ENCODE measurements at places on chromosomes 3 and 15. TPM values are rescaled to one million over a fixed set of nuclear protein-coding genes. Genes with fewer than 3 reads are reported as not detected.
A peak's percentile ranks its signal among the peaks of the same experiment; 100 is the strongest.

DNA sequence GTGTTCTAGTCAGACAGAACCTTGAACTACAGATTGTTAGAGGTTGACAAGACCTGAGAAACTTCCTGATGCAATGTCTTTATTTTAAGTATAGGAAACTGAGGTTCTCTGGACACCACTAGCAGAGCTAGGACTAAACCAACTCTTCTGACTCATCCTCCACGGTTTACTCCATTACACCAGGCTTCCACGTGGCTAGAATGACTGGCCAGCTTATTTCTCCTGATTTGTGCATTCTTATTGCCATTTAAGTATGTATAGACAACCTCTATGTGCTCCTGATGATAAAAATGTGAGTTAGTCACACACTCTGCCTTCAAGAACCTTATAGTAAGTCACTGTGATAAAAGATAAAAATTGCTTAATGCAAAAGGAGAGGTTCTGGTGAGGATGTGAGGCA lies 182.7 kb downstream of the MEX3B start:
- H3K4me1 ChIP-seq, result no peaks in the 10 kb centered on the region
- no peak overlapping the region for H3K4me3 ChIP-seq
- H3K27me3 ChIP-seq, result no peaks in the 10 kb centered on the region
- no peaks in the 10 kb centered on the region for H3K36me3 ChIP-seq

DNA sequence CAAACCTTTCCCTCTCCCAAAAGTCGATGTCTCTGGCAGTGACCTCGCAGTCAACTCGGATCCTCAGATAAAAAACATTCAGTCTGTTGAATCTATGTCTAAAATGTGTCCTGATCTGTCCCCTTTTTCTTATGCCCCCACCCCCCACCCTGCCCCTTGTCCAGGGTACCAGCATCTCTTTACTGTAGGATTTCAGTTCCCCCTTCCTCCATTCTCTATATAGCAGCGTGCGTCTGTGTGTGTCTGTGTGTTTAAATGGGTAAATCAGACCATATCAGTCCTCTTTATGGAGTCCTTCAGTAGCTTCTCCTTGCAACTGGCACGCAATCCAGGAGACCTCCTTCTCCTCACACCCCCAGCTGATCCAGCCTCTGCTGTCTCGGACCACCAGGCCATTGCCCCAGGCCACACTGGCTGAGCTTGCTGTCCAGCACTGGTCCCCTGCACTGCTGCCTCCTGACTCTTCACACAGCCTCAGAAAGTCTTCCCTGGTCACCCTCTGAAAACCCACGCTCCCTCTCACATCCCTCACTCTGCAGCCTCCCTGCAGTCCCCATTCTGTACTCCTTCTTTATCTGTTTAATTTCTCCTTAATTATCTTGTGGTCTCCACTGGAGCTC lies 1.5 kb downstream of the LRRK1 start:
- no peak overlapping the region for H3K27ac ChIP-seq
- peaks cover 62% of the 10 kb centered on the region for H3K27me3 ChIP-seq
- DNase-seq, result no peak

DNA sequence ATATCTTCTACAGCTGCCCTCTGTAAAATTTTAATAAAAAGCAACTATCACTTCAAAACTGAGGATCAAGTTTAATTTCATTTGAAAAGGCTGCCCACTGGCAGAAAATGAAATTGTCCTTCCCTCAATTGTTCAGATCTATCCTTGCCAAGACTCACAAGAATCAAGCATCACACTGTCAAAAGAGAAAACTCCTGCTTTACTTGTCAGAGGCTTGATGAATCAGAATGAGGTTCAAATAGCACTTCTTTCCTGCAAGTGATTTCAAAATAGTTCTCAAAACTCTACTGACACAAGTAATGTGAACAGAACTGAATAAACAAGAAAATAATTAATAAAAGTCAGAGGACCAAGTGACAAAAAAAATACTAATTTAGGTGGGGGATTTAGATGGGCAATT lies 70.6 kb downstream of the GOLIM4 start:
- H3K36me3 ChIP-seq, result no peaks in the 10 kb centered on the region
- no peak overlapping the region for H3K4me3 ChIP-seq
- H3K27me3 ChIP-seq, result no peaks in the 10 kb centered on the region

- peak overlapping the region; percentile 50 for H3K27ac ChIP-seq
- no peak for DNase-seq
- H3K36me3 ChIP-seq, result peaks cover 11% of the 10 kb centered on the region
- no peaks in the 10 kb centered on the region for H3K27me3 ChIP-seq
These were observed 7.3 kb downstream of the CCDC71 start for GRCh38 chr3:49158792-49159191.

- no peak for DNase-seq
- H3K27me3 ChIP-seq, result no peaks in the 10 kb centered on the region
- no peak overlapping the region for H3K4me3 ChIP-seq
- peaks cover 23% of the 10 kb centered on the region for H3K36me3 ChIP-seq
- H3K27ac ChIP-seq, result no peak overlapping the region
These were observed 27.3 kb downstream of the PARP16 start for GRCh38 chr15:65259367-65259797.

DNA sequence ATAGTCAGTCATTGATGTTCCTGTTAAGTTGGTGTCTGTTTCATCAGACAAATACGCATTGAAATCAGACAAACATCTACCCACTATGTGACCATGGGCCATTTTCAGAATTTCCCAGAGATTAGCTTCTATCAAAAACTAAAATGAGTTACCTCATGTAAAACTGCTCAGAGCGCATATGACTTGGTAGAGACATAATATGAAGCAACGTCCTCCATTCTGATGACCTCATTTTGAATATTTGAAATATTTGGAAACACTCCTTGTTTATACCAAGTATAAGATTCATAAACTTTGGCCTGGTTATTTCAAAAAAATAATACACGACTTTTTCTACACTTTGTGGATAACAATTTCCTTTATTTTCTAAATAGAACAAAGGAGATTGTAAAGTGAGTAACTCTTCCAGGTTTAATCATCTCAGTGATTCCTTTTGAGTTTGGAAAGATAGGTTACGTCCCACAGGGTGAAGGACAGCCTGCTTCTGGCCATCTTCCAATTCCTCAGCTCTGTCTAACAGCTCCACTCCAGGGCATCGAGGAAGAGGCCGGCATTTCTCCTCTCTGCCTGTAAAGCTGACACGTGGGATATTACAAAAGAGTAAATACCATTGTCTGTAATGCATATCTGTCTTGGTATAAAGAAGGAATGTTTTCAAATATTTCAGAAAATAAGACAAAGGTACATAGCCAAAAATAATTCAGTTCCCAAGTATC lies 122.6 kb downstream of the CADM2 start:
- no peak overlapping the region for H3K4me3 ChIP-seq
- no peaks in the 10 kb centered on the region for H3K4me1 ChIP-seq
- no peak for DNase-seq
- no peak overlapping the region for H3K27ac ChIP-seq
- H3K27me3 ChIP-seq, result no peaks in the 10 kb centered on the region

DNA sequence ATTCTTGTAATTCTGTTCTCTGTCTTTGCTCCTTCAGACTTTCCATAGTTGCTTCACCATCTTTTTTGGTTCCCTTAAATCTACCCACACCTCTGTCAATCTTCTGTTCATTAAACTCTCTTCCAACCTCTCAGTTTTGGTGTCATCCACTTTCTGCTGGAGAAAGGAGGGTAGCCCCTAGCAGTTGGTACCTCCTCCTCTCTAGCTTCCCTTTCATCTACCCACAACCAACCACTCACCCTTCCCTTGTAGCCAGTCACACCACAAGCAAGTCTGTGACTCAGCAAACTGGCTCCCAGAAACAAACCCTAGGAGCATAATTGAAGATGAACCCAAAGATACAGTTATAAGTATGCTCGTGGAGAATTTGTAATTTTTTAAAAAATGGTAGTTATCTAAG lies 318.6 kb downstream of the FHIT start:
- H3K4me1 ChIP-seq, result peaks cover 3% of the 10 kb centered on the region
- no peak for DNase-seq
- H3K4me3 ChIP-seq, result no peak overlapping the region
- H3K27ac ChIP-seq, result no peak overlapping the region
- no peaks in the 10 kb centered on the region for H3K36me3 ChIP-seq

- no peak for DNase-seq
- H3K36me3 ChIP-seq, result no peaks in the 10 kb centered on the region
- H3K27ac ChIP-seq, result no peak overlapping the region
- H3K4me3 ChIP-seq, result no peak overlapping the region
- no peaks in the 10 kb centered on the region for H3K27me3 ChIP-seq
- H3K4me1 ChIP-seq, result no peaks in the 10 kb centered on the region
These were observed 170.7 kb downstream of the DIPK2A start for GRCh38 chr3:144142151-144142840.

- no peaks in the 10 kb centered on the region for H3K36me3 ChIP-seq
- DNase-seq, result no peak
- no peaks in the 10 kb centered on the region for H3K27me3 ChIP-seq
- H3K4me3 ChIP-seq, result no peak overlapping the region
- no peaks in the 10 kb centered on the region for H3K4me1 ChIP-seq
These were observed 41.3 kb downstream of the FAM174B start for GRCh38 chr15:92614301-92614700.

DNA sequence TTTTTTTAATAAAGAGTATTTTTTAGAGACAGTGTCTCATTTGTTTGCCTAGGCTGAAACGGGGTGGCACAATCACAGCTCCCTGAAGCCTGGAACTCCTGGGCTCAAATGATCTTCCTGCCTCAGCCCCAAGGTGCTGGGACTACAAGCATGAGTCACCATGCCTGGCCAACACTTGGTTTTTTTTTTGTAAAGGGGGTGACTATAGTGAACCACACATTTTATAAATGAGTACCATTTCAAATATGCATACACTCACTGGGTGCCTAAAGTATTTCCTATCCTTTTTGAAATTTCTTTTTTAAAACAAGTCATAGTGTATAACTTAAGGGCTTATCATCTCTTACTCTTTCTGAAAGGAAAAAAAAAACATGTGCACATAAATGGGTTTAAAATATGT lies 325.2 kb upstream of the MEIS2 start:
- no peaks in the 10 kb centered on the region for H3K36me3 ChIP-seq
- H3K27ac ChIP-seq, result no peak overlapping the region
- no peak for DNase-seq
- no peaks in the 10 kb centered on the region for H3K27me3 ChIP-seq
- no peak overlapping the region for H3K4me3 ChIP-seq
- H3K4me1 ChIP-seq, result no peaks in the 10 kb centered on the region

DNA sequence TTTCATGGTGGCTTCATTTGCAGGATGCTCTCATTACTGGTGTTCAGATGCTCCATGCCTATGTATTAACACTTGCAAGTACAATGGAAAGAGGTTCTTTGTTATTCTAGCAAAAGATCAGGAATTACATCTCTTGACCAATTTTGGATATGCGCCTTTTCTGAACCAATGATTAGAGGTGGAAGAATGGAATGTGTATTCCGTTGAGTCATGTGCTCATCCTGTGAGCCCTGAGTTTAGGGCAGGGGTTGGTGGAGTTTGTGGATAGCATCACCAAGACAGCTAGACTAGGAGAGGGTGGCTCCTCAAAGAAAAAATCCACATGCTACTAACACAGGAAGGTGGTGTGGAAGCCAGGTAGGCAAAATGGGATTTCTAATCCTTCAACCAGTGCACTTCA lies 80.7 kb upstream of the SLC25A26 start:
- DNase-seq, result no peak
- H3K4me3 ChIP-seq, result no peak overlapping the region
- no peaks in the 10 kb centered on the region for H3K4me1 ChIP-seq
- H3K36me3 ChIP-seq, result no peaks in the 10 kb centered on the region
- peaks cover 3% of the 10 kb centered on the region for H3K27me3 ChIP-seq

GRCh38 chr3:183211352-183211751 lies 41.7 kb upstream of the B3GNT5 start:
- peaks cover 14% of the 10 kb centered on the region for H3K36me3 ChIP-seq
- H3K27me3 ChIP-seq, result no peaks in the 10 kb centered on the region
- no peak overlapping the region for H3K27ac ChIP-seq
- H3K4me1 ChIP-seq, result peaks cover 8% of the 10 kb centered on the region
- no peak for DNase-seq
- H3K4me3 ChIP-seq, result no peak overlapping the region

- H3K27ac ChIP-seq, result no peak overlapping the region
- peaks cover 8% of the 10 kb centered on the region for H3K27me3 ChIP-seq
- H3K4me3 ChIP-seq, result no peak overlapping the region
- no peaks in the 10 kb centered on the region for H3K4me1 ChIP-seq
- no peaks in the 10 kb centered on the region for H3K36me3 ChIP-seq
- DNase-seq, result no peak
These were observed 8.0 kb upstream of the CCDC33 start for GRCh38 chr15:74227968-74228722.

DNA sequence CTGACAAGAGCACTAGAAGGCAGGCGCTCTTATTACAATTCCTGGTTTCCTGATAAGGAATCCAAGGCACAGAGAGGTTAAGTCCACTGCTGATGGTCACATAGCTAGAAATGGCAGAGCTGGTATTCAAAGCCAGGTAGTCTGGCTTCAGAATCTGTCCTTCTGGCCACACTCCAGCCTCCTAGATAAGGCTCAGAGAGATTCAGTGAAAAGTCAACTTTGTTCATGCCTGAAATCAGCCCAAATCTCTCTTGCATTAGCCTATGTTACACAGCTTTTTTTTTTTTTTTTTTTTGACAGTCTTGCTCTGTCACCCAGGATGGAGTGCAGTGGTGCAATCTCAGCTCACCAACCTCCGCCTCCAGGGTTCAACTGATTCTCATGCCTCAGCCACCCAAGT lies 21.1 kb upstream of the CMTM8 start:
- H3K27ac ChIP-seq, result no peak overlapping the region
- no peak for DNase-seq
- peaks cover 4% of the 10 kb centered on the region for H3K4me1 ChIP-seq
- no peak overlapping the region for H3K4me3 ChIP-seq
- H3K36me3 ChIP-seq, result no peaks in the 10 kb centered on the region

DNA sequence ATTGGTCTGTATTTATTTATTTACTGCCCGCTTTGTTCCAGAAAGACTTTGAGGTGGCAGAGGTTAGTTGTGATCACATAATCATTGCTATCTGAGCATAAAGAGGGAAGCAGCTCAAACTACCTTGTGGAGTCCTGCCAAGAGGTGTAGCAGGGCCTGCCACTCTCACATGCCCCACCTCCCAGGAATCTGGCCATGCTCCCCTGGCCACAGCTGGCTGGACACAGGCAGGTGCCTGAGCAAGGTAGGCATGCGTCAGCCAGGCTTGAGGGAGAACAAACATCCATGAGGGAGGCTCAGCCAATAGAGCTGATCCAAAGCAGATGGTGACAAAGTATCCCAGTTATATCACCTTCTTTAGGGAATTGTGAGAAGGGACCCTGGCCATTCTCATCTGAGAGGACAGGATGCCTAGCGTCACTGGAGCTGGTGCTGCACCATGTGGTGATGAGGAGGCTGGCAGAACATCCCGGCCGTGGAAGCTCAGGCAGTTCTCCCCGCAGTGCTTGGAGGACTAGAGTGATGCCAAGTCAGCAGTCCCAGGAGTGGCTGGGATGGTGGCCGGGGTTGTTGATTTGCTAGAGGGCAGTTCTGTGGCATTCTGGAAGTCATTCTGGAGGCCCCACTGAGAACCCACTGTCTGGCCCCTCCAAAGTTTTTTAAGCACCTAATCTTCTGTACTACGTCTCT lies 6.8 kb upstream of the POLG start:
- H3K36me3 ChIP-seq, result no peaks in the 10 kb centered on the region
- no peak overlapping the region for H3K4me3 ChIP-seq
- H3K27ac ChIP-seq, result no peak overlapping the region
- DNase-seq, result no peak

Gene ADCY5
- not detected for total RNA-seq

Gene LSAMP
- total RNA-seq, result not detected

Gene GOLGA8J
- not detected for total RNA-seq

Gene ITIH1
- not detected for total RNA-seq

Gene STRIT1
- total RNA-seq, result not detected

Gene DNAJA4
- total RNA-seq, result 28.5 TPM

Gene MORC1
- not detected for total RNA-seq

Gene POLQ
- total RNA-seq, result 32.1 TPM

Gene ACAD11
- total RNA-seq, result 11.8 TPM

Gene C2CD4B
- not detected for total RNA-seq

Gene SLC6A11
- not detected for total RNA-seq

Gene PLA1A
- total RNA-seq, result not detected
